ENCODE measurements at places on chromosomes 5 and 9. TPM values are rescaled to one million over a fixed set of nuclear protein-coding genes. Genes with fewer than 3 reads are reported as not detected.

DNA sequence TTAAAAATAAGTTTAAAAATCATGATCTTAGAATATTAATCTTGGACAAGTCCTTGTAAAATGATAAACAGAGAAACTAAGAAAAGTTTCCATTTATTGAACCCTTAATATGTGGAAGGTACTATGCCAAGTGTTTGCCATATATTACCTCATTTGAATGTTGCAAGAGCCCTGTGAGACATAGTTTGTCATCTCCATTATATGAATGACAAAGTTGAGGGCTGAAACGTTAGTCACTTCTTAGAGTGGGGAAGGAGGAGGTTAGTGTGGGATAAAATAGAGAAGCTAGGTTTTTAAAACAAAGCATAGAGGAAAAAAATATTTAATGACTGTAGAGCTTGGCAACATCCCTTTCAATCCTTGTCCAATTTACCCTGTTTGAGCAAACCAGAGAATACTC lies 2.0 kb downstream of the TNC start:
- DNase-seq = no peak

DNA sequence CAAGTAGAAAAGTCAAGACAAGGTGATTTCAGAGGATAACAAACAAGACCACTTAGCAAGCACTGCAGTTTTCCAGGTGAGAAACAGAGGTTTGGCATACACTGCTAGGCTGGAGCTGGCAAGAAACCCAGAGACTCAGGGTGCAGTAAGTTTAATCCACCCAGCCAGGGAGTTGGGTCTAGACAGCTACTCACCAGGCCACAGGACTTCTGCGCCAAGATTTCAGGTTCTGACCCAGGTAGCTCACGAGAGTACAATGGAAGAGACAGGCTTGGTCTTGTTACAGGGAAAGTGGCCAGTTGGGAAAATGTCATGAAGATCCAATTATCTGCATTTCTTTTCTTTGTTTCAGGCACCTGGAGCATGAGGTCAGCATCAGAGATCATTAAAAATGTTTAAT lies 9.8 kb downstream of the SMIM23 start:
- no peak for DNase-seq

DNA sequence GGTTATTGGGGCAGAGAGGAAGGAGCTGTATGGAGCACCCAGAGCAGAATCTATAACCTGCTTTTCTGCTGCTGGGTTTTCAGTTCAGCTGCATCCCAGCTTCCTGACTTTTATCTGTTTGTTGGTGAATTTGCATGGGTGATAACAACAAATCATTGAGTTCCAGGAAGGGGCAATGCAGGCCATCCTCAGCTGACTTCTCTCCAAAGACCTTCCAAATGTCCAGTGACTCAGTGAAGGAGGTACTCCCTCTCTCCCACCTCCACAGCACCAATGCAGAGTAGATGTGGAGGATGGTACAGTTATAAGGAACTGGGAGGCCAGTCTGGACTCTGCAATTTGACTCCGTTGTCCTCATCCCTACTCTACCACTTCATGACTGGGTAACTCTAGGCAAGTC lies 1.6 kb upstream of the TXN start:
- DNase-seq = no peak

GRCh38 chr9:5910413-5911057 lies 19.8 kb downstream of the MLANA start:
- no peak for DNase-seq

DNA sequence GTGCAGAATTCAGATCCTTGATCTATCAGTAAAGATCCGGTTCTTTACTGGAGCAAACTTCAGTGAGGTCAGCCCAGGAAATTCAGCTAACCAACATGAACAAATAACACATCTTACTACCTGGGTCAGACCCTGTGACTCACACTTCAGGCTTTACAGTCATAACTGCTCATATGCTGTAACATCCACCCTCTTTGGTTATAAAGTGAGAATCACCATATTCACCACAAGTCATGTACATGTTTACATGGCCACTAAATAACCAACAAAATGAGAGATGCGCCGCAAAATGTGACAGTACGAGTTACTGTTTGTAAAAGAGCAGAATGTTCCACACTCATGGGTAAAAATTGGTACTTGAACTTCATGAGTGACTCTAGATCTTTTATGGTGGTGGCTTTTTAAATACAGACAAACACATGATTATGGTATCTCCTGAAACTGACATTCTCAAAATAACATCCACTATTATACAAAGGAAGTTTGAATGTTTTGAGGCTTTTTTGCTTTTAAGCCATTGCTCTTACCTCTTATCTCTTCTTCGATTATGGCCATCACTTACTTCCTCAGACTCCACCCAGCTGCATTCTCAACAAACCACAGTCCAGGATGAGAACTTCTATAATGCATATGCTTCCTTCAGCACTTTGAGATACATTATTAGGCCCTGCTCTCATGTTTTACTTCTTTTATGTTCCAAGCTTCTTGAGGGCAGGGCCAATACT lies 516.6 kb downstream of the RAB3C start:
- DNase-seq = no peak

GRCh38 chr9:26391036-26391435 lies 501.6 kb downstream of the CAAP1 start:
- DNase-seq = no peak

GRCh38 chr9:114732823-114733222 lies 50.8 kb upstream of the TEX48 start:
- DNase-seq = no peak

Gene GDNF
- total RNA-seq = not detected

Gene DDX4
- not detected for total RNA-seq

Gene LRRC19
- total RNA-seq = not detected

Gene RXRA
- 83.3 TPM for total RNA-seq

Gene CDH12
- 0.26 TPM for total RNA-seq

Gene CETN3
- total RNA-seq = 20.4 TPM

Gene BNIP1
- 10.3 TPM for total RNA-seq

Gene ACTBL2
- total RNA-seq = not detected
